ENCODE measurements at places on chromosomes 2 and 18.
A peak's percentile ranks its signal among the peaks of the same experiment; 100 is the strongest.

DNA sequence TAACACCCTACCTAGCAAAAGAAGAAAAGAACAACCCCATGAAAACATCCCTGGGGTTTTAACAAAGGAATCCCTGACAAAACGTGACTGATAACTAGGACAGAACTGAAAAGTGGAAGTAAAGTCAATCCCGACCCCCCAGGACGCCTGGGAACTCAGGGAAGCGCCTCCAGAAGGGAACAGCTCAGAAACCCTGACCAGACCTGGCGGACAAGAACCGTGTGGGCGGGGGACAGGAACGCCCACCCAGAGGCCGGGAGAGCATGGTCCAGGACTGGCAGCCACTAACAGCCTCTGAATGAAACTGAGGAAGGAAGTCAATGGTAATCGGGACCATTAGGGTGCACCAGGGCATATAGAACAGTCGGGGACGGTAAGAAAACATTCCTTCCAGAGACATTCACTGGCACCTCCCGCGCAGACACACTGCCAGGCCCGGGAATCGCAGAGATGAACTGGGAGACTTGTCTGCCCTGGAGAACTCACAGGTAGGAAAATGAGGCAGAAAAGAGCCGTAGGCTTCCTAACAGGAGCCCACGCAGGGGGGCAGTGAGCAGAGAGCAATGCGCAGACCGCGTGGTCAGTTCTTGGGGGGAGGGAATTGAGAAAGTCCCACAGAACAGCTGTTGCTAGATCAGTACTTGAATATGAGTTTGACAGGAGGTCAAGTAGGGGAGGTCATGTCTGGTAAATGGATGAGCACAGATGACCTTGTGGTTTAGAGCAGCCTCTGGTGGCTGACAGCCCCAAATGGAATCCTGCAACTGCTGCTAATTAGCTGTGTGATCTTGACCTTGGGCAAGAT is 1.3 kb upstream of the TBC1D8 start:
- peak; percentile 72 for DNase-seq

DNA sequence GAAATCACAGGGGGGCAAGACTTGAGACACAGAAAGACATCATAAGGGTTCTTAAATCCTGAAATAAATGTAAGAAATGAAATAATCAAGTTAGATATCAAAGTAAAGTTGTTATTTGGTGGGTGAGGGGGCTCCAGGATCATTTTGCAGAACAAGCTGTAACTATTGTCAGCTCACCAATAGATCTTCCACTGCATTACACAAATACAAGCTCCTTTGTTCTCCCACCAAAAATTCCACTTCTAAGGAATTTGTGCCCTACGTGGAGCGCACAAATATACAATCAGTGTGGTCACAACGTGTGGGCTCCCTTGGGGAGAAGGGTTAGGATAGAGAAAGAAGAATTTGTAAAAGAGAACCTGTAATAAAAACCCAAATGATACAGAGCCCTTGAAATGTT is 19.2 kb upstream of the GALNT5 start:
- no peak for DNase-seq

GRCh38 chr18:57538614-57539013 is 47.9 kb downstream of the FECH start:
- no peak for DNase-seq

- no peak for DNase-seq
These were observed 67.8 kb downstream of the ODC1 start for GRCh38 chr2:10380048-10380926.

DNA sequence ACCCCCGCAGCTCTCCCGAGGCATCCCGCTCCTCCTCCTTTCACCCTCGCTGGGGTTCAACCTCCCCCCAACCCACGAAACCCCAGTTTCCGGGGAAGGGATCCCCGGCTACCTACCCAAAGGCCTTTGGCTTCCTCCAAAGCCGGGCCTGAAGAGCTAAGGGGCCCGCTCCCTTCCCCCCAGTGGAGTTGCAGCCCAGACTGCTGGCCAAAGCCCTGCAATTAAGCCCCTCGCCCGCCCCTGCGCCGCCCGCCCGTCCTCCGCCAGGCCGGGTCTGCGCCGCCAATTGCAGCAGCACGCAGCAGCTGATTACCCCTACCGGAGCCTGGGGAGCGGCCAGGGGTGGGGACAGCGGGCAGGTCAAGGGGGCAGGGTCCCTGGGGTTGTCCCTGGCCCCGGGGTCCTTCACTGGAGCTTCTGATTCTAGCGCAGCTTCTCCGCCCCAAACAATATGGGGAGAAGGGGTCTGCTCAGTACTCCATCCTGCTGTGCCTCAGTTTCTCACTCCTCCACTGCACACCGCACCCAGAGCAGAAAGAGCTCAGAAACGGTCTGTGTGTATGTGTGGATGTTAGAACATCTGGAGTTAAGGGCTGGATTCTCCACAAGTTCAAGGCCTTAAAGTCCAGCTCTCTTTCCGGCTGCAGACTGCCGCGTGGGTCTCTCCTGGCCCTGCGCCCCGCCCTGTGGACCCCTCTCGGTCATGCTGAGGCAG is 16.9 kb downstream of the WNT10A start:
- DNase-seq, result no peak

DNA sequence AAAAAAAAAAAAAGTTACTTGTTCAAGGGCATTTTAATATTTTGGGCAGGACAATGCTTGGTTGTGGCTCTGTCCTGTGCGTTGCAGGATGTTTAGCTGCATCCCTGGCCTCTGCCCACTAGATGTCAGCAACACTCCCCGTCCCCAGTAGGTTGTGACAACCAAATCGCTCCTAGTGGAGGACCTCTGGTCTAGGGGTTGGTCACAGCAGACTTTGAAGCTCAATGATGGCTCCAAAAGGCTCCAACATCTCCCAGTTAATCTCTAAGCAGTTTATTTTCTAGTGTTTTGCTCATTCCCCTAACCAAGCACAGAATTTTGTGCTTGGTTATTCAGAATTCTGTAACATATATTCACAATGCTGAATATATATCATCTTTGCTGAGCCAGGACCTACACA is 67.0 kb downstream of the CHRNA1 start:
- peak; percentile 74 for DNase-seq

GRCh38 chr18:78049281-78049680 is 799.6 kb downstream of the GALR1 start:
- DNase-seq, result no peak
